Stimulated activated CD8-positive, alpha-beta memory T cell treated with anti-CD3 and anti-CD28 coated beads, Interleukin-7, amount 100 ng/mL, for 48 hours (primary cell): ENCODE measurements at places on chromosomes 16 and 17.

DNA sequence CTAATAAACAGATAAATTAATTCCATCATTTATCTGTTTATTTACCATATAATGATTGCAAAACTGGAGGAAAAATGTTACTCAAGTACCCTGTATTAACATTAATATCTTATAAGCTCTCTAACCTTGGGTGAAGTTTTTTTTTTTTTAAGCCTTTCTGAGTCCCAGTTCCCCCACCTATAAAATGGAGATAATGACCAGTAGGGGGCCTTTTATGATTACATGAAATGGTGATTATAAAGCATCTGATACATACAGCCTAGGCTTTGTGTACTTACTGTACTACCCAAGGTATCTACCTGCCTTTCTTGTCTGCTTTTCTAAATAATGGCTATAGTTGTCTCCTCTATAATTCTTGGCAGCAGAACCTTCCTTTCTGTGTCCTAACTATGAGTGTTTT, 22.6 kb downstream of the LRRC36 start:
- no peak for DNase-seq

GRCh38 chr17:74433421-74434121, 1.7 kb downstream of the GPRC5C start:
- no peak for DNase-seq

GRCh38 chr16:47519546-47519945, 58.4 kb downstream of the PHKB start:
- DNase-seq: no peak

DNA sequence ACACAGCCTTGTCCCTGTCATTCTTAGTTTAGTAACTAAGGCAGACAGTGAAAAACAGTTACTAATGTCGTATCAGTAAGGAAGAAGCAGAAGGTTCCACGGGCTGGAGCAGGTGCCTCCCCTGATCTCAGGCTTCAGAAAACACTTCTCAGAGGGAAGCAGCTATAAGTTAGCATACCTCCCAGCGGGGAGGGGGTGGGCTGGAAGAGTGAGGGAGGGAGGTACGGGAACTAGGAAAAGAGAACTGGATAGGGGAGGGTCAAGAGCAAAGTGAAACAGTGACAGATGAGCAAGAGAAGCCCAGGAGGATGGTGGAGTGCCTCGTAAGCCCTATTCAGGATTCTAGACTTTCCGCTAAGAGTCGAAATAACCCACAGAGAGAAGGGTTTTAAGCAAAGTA, 186.3 kb upstream of the XYLT1 start:
- no peak for DNase-seq

DNA sequence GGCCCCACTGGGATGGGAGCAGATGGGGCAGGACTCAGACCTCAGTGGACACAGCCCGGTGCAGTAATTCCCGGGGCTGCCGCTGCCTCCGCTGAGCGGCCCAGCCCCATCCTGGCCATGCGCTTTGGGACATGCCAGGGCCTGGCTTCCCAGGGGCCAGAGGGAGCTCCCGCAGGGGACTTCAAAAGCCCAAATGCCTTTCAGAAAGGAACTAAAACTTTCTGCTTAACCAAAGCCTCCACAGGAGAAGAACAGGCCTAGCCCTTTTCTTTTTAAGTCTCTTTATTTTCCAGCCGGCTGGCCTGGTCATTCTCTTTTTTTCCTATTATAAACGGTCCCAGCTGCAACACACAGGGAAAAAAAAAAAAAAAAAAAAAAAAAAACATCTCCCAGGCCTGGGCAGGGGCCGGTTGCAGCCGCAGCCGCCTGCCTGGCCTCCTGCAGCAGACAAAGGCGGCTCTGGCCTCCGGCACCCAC, 10.7 kb upstream of the ZNF423 start:
- no peak for DNase-seq

DNA sequence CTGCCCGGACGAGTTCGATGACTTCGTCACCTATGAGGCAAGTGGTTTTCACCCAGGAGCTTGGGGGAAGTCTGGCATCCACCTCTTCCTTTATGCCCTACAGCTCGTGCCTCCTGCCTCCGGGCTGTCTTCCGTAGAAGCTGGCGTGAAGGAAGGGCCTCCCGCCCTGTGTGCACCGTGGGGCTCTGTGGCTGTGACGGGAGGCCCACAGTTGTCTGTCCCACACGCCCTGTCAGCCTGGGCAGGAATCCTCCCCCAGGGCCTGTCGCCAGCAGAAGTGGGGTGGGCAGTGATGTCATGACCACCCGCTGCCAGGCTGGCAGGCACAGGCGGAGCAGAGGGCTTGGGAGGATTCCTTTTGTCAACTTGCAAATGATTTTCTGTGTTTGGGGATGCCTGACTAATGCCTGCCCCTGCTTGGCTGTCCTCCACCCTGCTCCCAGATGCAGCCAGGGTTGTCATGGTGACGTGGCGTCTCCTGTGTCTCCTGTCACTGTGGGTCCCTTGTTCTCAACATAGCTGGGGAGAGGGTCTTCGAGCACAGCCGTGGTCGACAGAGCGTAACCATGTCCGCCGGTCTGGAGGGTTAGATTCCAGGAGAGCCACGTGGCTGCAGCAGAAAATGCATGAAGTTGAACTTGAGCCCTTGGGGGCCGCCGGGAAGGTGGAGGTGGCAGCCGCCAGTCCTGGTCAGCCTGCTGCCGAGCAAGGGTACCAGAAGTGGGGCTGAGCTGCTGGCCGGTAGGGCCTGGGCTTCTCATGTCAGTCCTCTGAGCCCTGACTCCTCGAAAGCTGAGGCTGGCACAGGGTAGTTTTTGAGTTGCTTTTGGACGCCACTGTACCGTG, 46.1 kb downstream of the RAB11FIP3 start:
- DNase-seq: no peak

DNA sequence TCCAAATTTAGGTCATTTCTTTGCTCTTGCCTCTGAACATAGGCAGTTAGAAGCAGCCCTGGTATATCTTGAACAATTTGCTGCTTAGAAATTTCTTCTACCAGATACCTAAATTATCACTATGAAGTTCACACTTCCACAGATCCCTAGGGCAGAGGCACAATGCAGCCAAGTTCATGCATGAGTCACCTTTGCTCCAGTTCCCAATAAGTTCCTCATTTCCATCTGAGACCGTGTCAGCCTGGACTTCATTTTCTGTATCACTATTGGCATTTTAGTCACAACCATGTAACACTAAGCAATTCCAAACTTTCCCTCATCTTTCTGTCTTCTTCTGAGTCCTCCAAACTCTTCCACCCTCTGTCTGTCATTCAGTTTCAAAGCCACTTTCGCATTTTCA, 45.0 kb downstream of the KCNJ16 start:
- no peak for DNase-seq

DNA sequence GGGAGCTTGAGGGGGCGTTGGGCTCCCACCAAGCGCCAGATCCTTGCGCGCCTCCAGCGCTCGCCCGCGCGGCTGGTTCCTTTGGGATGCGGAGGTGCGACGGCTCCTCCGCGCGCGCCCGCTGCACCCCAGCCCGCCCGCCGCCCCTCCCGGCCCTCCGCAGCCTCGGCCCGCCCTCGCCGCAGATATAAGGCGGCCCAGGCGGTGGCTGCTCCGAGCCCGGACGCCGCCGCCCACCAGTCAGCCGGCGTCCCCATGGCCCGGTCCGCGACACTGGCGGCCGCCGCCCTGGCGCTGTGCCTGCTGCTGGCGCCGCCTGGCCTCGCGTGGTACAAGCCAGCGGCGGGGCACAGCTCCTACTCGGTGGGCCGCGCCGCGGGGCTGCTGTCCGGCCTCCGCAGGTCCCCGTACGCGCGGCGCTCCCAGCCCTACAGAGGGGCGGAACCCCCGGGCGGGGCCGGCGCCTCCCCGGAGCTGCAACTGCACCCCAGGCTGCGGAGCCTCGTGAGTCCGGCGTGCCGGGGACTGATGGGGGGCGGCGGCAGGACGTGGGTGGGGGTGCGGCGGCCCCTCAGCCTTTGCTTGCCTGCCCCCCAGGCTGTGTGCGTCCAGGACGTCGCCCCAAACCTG, at the start of gene NPB:
Gene NPB (plus strand): TSS at position 216 of the 630 bp plus-strand sequence. CDS start 40 bp downstream, at position 256.
- no peak for DNase-seq

DNA sequence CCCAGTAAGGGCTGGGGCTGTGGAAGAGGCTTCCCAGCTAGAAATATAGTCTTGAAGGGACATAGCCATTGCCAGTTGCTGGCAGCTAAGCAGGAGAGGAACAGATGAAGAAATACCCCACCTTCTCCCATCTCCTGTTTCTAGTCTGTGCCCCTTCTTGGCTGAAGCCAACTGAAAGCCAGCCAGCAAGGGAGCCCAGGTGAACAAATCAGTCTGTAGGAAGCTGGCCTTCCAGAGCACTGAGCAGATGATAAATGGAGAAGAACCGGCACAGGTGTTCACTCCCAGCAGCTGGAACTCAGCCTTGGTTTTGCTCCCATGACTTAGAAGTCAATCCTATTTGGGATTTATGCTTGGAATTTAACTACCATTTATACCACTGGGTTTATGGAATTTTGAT, 69.2 kb upstream of the DHX40 start:
- DNase-seq: no peak

DNA sequence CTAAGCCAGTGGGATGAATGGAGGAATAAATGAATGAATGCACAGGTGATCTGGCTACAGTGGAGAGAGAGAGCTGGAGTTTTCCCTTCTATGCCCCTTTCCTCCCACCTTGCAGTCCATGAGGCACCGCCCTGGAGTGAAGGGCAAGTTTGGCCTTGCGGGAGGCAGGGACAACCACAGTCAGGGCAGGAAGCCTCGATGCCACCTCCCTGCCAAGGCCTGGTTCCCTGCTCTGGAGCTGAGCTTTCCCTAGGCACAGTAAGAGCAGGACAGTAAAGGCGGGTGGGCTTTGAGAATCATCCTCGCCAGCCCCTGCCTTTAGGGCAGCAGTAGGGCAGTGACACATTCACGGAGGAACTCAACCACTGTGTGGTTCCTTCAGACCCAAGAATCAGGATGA, 72.6 kb downstream of the RBFOX3 start:
- no peak for DNase-seq

GRCh38 chr17:49217651-49218413, 7.3 kb downstream of the ABI3 start:
- DNase-seq: peak; percentile 59

DNA sequence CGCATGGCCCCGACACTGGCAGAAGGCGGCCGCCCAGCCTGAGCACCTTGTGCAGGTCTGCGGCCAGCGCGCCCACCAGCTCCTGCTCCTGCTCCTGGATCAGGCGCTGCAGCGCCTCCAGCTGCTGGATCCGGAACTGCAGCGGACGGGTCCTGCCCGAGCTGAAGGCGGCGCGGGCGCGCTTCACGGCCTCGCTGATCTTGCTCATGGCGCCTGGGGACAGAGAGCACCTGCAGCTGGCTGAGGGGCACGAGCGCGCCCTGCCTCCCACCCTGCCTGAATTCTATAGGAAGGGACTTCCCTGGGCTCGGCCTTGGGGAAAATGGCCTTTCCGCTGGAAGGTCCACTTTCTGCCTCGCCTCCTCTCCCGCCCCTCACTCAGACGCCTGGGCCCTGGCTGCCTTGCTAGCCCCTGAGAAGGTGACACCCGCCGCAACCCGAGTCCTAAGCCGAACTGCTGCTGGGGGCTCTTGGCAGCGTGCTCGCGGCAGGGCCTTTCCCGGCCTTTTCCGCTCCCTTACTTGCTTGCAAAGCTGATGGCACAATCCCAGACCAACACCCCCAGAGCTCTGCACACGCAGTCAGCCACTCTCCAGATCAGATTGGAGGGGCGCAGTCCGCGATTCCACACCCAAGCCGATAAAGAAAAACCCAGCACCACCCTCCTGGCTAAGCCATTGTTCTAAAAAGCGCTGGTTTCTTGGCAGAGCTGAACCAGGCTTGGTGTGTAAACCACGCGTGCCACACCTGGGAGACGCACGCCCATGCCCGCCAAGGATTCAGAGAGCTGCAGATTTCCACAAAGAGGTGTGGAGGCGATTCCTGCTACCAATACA, 3.0 kb downstream of the ALDH3A1 start:
- DNase-seq: peak; percentile 72

GRCh38 chr16:81774348-81774747, 4.7 kb upstream of the PLCG2 start:
- DNase-seq: no peak

DNA sequence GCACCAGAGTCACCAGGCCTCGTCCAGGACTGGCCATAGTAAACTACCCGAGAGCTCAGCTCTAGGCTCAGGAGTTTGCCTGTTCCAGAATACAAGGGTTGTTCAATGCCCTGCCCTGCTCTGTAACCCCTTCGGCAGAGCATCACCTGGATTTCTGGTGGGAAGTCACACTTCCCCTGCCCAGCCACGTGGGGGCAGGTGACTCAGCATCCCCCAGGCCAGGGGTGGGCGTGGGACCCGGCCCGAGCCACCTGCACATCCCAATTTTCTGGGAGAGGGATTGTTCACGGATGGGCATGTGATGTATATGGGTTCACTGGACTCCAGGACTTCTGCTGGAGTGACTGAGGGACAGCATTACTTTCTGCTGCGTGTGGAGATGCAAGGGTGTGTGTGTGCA, 25.8 kb downstream of the COX4I1 start:
- DNase-seq: no peak

DNA sequence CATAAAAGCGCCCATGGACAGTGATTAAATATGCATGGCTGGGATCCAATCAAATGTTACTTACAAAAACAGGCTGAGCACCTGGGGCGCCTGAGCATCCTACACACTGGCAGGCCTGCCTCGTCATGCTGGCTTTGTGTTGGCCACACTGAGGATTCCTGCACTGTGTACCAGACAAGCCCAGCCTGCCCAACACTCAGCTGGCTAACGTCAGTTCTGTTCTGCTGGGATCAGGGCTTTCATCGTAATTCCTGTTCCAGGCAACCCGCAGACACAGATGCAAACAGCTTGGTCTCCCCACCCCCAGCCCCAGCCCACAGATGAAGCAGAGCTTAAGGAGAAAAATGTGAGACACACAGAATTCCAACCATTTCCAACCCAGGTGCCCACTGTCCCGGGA, 30.7 kb downstream of the PIMREG start:
- DNase-seq: no peak

- no peak for DNase-seq
Measured at GRCh38 chr17:40490289-40490853, 11.1 kb downstream of the TNS4 start.

- no peak for DNase-seq
Measured at GRCh38 chr17:70168044-70168976, 1.0 kb upstream of the KCNJ2 start.

DNA sequence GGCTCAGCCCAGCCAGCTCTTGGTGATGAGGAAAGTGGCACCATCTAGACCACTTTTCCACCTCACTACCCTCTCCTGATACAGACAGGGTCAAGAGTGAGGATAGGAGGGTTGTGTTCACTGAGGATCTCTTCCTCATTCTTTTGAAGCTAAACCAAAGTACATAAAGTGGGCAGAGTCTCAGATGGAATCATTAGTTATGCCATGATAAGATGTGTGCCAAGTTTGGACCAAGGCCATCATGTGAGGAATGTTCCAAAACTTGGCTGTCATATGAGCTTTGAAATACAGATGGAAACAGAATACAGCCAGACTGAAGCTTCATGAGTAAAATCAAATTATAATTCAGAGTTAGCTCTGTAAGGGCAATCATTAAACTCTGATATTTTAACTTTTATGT, 37.2 kb downstream of the ACSM1 start:
- no peak for DNase-seq
